ENCODE measurements at places on chromosomes 1 and 21.
A peak's percentile ranks its signal among the peaks of the same experiment; 100 is the strongest.

- no peak for DNase-seq
Measured at GRCh38 chr1:35284852-35285251, 16.3 kb downstream of the ZMYM4 start.

DNA sequence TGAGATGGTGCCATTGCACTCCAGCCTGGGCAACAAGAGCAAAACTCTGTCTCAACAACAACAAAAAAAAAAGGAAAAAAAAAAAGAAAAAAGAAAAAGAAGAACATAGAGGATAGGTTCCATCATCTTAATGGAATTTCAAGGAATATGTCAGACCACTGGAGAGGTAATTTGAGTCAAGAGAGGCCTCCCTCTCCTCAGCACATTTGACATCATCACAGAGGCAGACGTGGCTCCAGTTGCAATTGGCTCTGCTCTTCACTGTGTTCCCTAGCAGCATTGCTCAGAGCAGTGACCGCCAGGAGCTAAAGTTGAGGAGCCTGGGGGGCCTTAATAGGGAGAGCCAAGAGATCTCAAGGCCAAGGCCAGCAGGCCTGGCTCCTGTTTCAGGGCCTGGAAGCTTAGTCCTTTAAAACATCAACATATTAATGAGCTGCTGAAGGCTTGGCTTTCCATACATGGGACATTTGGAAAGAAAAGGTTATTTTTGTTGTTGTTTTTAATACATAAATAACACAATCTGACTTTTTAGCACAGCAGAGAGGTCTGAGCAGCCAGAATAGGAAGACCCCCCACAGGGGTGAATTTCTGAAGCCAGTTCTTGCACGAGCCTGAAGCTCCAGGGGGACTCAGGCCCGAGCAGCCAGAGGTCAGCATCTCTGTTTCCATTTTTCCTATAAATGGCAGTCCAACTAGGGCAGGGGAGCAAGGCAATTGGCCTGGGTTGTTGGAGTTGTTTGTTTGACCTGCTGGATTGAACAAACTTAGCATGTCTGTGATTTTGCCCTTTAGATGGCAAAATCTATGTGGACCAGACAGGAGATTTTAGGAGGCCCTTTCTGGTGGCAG is 118.3 kb upstream of the FGGY start:
- peak; percentile 40 for DNase-seq

- DNase-seq: no peak
Measured at GRCh38 chr21:34705011-34705410, 36.2 kb downstream of the CLIC6 start.

DNA sequence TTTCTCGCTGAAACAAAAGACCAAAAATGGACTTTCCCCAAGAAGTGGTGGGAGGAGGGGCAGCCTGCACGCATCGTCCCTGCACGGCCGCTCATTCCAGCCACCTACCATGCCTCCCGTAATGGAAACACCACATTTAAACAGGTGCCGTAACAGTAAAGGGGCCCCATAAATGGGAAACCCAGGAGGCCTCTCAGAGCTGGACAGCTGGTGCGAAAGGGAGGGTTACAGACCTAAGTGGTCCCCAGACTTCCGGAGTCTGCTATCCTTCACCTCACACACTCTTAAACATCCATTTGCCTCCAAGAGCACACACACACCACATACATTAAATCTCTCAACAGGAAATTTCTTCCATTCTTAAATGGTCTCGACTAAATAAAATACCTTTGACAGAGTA is 120.7 kb upstream of the SOD1 start:
- no peak for DNase-seq

DNA sequence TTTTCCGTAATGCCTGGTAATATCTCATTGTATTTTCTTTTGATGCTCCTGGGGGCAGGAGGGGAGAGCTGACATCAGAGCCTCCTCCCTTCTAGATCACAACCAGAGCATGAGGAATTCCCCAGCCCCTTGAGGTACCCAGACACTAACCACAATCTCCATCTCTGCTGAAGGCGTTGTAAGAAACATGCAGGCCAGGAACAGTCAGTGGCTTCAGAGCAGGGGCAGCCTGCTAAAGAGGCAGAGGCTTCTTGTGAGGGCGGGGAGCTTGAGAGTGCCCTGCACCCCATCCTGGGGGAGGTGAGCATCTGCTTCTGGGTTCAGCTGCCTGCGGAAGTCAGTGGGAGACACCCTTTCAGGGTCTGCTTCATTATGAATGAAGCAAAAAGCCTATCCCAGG is 19.0 kb downstream of the MAPKAPK2 start:
- no peak for DNase-seq

DNA sequence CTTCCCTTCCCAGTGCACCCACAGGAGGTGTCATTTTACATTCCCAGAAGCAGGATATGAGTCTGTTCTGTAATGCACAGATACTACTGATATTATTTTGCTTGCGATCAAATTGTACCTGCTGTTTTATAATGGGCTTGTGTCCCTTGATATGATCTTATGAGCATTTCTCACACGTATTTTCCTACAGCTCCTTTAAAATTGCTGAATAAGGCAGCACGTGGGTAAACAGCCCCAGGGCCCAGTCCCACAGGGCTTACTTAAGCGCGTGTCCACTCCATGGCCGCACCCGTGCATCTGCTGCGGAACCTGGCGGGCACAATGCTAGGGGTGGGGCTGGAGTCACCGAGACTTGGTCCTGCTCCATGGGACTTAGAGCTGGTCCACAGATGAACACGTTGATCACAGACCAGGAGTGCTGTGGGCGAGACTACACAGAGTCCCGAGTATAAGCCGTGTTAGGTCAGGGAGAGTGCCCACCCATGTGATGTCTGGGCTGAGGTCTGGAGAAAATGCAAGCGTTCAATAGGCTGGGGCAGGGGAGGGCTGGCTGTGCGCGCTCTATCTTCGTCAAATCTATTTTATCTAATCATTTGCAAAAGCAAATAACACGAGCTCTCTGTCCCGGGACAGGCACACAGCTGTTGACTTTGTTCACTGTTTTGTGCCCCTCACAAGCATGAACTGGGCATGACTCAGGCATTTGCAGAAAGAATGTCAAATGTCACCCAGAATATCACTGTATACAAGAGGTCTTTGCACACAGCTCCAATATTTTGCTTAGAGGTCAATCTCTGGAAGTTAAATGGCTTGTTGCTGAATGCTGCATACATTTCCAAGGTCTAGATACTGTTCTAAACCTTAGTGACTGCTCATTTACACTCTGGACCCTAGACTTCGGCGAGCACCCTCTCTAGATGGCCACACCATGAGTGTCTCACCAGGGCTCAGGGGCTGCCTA is 119.3 kb downstream of the CRYAA start:
- no peak for DNase-seq

- DNase-seq: no peak
Measured at GRCh38 chr1:203636291-203636690, 9.7 kb downstream of the ATP2B4 start.

DNA sequence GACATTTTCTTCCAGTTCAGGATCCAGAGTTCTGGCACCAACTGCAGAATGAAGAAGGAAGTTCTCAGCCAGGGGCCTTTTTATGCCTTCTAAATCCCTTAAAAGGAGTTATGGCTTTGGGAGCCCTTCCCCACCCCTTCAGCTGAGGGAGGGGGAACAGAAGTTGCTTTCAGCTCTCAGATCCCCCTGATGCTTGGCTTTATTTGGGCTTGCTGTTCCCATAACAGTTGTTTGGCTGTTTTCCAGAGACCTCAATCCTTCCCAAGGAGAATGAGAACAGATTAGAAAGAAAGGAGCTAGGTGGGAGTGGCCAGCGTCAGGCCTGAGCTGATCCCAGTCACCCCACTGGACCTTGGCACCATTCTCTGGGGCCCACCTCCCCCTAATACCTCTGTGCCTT is at the start of gene RPE65:
TSS of gene RPE65 (minus strand) at position 54 of the 400 bp plus-strand sequence. CDS start at position 5, 49 bp downstream.
- no peak for DNase-seq

DNA sequence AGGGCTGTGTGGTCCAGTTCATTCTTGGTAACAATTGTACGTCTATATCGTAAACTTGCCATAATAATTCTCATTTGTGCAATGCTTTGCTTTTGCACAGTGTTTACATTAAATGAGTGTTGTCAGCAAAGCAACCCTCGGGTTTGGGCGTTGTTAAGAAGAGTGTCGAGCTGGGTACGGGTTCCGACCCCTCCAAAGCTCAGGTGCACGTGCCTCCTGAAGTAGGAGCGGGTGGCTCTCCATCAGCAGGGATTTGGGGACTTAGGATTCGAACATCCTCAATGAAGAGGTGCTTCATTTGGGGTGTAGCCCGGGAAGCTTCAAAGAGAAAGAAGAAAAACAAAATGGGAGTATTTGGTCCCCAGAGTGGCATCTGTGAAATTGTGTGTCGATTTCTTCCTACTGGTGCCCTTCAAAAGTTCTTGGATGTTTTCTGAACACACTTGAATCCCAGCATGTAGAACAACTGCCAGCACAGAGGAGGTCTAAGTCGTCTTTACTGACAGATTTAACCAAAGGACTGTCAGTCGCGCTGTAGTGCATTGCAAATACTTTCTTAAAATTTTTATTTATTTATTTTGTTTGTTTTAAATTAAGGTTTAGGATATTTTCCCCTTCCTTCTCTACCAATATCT is 1.1 kb downstream of the TRIM58 start:
- DNase-seq: no peak

GRCh38 chr1:3350506-3351261 is 103.8 kb upstream of the ARHGEF16 start:
- DNase-seq: peak; percentile 83

- no peak for DNase-seq
Measured at GRCh38 chr1:76105372-76105771, 30.8 kb downstream of the ST6GALNAC3 start.

GRCh38 chr21:34008618-34009017 is 64.8 kb upstream of the MRPS6 start:
- no peak for DNase-seq

Measured in nucleus accumbens (tissue), 56 donors.